Mesendoderm (in vitro differentiated cells): ENCODE measurements at places on chromosomes 1 and 21.

- no peak for DNase-seq
Observed at GRCh38 chr1:156386949-156387869, 18.2 kb downstream of the RHBG start.

- DNase-seq = no peak
Observed at GRCh38 chr1:3192825-3193224, 123.8 kb downstream of the PRDM16 start.

- no peak for DNase-seq
Observed at GRCh38 chr1:206748348-206749030, 22.1 kb upstream of the IL19 start.

DNA sequence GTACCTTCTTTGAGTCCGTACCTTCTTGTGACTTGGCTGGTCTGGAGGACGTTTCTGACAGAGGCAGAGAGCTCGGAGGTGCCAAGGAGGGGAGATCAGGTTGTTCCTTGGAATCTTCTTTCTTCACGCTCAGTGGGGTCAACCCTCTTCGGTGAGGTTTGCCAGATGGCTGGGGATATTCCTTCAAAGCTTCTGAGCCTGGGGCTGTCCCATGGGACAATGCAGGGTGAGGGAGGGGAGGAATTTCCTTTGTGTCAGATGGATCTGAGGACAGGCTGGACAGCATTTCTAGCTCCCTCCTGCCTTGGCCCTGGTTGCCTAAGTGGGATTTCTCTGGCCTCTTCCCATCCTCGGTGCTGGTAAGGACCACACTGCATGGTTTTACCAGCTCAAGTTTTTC lies 95.5 kb upstream of the EDN2 start:
- no peak for DNase-seq

- peak; percentile 51 for DNase-seq
Observed at GRCh38 chr1:172601046-172601630, 57.8 kb upstream of the FASLG start.

- DNase-seq = no peak
Observed at GRCh38 chr1:180540697-180541594, 17.8 kb upstream of the OVAAL start.

DNA sequence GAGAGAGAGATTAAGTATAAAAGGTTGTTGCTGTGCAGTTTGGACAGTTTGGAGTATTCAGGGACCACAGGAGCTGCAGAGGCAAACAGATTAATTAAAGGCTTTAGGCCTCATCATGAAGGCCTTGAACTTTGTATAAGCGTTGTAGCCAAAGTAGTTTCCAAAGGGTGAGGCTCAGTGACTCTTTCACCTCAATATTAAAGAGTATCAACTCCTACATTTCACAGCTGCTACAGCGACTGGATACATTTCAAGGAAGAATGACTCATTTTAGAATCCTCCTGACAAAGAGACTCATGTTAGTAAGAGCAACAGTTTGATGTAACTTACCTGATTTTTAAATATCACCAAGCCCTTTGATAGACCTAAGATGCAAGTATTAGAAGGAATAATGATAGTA lies 355.5 kb downstream of the HLX start:
- DNase-seq = no peak

- no peak for DNase-seq
Observed at GRCh38 chr1:232995189-232995588, 44.8 kb downstream of the NTPCR start.

DNA sequence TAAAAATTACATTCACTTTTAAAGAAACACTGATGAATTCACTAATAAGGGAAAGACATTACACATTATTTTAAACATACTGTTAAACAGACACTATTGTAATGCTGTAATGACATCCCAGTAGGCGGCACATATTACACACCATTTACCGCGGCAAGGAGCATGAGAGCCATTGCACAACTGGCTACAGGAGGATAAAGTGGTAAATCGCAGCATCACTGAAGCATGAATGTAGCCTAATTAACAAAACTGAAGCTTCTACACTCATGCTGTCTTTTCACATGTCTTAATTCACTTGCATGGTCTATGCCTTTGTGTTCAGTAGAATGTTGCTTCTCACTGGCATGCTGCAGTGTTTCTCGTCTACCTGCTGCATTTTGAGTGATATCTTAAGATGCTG lies 1046.0 kb downstream of the MRPL39 start:
- DNase-seq = no peak

- no peak for DNase-seq
Observed at GRCh38 chr1:83499998-83500397, 498.9 kb downstream of the TTLL7 start.

GRCh38 chr1:234836045-234836681 lies 226.2 kb upstream of the IRF2BP2 start:
- DNase-seq = no peak

DNA sequence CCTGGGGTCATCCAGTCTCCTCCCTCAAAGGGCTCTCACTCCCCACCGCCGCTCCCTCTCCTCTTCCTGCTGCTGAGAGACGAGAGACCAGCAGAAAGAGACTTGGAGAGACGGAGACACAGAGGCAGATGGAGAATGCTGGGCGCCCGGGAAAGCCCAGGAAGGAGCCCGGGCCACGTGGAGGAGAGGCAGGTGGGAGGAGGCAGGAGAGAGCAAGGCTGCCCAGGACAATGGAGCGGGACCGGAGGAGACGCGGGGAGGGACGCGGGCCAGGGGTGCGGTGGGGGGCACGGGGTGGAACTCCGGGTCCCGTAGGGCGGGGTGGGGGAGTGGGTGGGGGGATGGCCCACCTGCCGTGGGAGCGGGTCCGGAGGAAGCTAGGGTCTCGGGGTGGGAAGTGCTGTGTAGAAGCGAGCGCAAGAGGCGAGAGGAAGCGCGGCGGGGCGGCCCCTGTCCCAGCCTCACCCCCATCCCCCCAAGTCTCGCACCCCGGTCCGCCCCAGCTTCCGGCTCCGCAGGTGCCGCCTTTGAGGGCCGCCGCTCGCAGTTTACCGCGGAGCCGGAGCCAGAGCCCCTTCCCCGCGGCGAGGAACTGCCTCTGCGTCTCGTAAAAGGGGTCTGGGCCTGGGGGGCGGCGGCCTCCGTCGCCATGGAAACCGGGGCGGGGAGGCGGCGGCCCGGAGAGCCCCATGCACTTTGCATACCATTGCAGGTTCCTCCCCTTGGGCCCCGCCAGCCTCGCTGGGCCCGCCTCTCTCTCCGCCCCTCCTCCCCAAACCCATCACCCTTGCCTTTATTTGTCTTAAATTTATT lies 11.7 kb upstream of the EPHA2 start:
- DNase-seq = peak; percentile 99

- DNase-seq = no peak
Observed at GRCh38 chr1:47708658-47709018, 270.8 kb downstream of the FOXD2 start.

DNA sequence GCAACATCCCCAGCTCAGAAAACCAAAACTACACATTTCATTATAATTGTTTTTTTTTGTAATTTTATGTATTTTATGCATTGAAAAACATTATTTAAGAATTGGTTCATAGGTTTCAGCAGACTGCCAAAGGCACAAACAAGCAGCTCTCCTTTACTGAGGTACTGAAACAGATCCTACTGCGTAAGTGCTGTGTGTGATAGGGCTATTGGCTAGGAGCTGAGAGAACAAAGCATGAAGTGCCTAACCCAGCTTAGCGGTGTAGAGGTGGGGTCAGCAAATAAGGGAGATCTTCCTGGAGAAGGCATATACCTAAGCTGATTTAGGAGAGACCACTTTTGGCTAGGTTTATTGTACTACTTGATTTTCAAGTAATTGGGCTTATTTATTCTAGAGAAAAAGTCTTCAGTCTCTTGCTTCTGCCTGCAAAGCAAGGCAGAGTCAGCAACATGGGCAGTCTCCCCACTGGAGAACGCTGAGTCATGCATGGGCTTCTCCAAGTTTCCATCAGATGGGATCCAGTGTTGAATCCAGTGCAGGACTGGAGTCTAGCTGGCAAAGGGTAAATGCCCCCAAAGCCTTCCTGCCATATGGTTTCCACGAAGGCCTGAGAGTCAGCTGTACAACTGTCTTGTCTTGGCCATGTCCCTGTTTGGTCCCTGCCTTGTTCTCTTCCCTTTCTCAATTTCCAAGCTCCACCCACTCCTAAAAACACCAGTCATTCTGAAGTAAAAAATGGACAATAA lies 18.0 kb upstream of the YTHDF2 start:
- DNase-seq = peak; percentile 43

- no peak for DNase-seq
Observed at GRCh38 chr1:210467440-210468043, 138.8 kb downstream of the HHAT start.

GRCh38 chr1:15953791-15954241 lies 22.1 kb downstream of the ZBTB17 start:
- no peak for DNase-seq

GRCh38 chr1:22689505-22689904 lies 21.1 kb upstream of the EPHB2 start:
- peak; percentile 73 for DNase-seq

- no peak for DNase-seq
Observed at GRCh38 chr21:31342348-31342747, 1.7 kb downstream of the TIAM1 start.

- DNase-seq = no peak
Observed at GRCh38 chr1:22728751-22729399, 18.2 kb downstream of the EPHB2 start.

DNA sequence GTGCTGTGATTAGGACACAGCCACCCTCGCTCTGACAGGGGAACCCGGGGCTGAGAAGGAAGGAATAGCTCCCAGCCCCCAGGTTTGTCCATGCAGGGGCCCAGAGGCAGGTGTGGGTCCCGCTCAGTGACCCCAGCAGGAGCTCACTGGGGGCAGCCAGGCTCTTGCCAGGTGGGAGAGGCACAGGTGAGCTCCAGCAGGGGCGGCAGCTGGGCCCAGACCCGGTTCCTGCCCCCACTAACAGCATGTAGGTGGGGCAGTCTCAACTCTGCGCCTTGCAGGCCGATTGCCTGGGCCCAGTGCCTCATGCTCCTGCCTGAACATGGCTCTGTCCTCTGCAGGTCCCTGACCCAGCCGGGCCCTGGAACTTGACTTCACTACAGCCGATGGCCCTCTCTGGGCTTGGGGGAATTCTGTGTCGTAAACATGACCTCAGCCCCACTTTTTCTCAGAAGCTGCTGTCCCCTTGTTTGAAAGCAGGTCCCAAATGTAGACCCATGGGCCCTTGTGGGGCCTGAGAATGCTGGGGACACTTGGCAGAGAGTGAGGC lies 127.0 kb downstream of the PRDM16 start:
- no peak for DNase-seq

GRCh38 chr1:8205771-8206170 lies 112.1 kb upstream of the SLC45A1 start:
- no peak for DNase-seq

DNA sequence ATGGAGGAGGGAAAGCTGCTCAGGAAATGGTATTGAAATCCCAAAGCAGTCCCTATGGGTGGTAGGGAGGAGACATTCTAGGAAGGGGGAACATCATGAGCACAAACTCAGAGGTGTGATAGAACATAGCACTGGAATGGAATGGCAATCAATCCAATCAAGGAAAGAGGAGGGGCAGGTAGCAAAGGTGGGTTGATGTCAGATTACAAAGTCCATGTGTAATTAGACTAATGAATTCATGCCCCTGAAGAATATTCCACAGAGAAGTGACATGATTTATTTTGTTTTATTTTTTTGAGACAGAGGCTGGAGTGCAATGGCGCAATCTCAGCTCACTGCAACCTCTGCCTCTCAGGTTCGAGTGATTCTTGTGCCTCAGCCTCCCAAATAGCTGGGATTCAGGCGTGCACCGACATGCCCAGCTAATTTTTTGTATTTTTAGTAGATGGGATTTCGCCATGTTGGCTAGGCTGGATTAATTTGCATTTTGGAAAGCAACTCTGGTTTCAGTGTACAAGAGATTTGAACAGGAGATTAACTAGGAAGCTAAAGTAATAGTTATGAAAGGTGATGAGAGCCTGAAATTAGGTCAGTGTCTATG lies 36.1 kb downstream of the DEGS1 start:
- no peak for DNase-seq

- DNase-seq = no peak
Observed at GRCh38 chr1:51675177-51675780, 58.4 kb downstream of the OSBPL9 start.

DNA sequence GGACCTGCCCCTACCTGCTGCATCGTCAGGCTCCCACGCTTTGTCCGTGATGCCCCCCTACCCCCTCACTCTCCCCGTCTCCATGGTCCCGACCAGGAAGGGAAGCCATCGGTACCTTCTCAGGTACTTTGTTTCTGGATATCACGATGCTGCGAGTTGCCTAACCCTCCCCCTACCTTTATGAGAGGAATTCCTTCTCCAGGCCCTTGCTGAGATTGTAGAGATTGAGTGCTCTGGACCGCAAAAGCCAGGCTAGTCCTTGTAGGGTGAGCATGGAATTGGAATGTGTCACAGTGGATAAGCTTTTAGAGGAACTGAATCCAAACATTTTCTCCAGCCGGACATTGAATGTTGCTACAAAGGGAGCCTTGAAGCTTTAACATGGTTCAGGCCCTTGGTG lies 8.9 kb downstream of the SPATA46 start:
- DNase-seq = no peak

DNA sequence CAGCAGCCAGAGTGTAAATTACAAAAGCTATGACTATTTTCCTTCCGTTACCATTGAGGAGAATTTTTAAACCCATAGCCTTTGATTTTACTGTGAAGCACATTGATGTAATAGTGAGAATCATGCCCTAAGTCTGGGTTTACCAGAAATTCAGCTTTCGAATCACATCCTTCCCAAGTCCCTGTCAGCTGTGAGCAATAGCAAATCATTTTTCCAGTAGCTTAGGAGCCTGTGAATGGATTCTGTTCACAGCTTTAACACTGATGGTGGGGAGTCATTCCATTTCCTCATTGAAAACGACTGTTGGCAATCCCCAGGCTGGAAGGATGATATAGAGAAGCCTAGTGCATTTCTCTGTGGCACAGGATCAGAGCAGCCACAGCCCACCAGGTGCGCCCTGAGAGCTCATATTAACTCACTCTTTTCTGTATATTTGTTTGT lies 82.2 kb upstream of the C1orf105 start:
- no peak for DNase-seq
